ENCODE measurements at places on chromosomes 13 and 19.
A peak's percentile ranks its signal among the peaks of the same experiment; 100 is the strongest.

- no peak for DNase-seq
These were observed 314.8 kb downstream of the ZNF536 start for GRCh38 chr19:30686826-30687566.

- DNase-seq: peak; percentile 83
These were observed 40.3 kb upstream of the USPL1 start for GRCh38 chr13:30577401-30577852.

GRCh38 chr19:57818378-57818777 lies 3.7 kb upstream of the ZNF552 start:
- DNase-seq: no peak

DNA sequence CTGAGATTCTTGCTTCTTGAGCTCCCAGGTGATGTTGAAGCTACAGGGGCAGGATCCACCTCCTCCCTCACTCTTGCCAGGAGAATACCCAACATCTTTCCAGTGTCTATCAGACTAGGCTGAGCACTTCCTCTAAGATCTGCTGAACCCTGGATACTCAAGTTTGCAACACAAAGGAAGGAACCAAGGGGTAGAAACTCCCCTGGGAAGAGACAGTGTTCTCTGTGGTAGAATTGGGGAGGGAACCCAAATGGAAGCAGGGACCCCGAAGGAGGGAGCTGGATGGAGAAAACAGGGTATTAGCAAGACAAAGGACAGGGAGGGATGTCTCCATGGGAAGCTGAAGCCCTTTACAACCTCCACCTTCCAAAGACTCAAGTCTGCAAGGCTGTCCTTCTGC lies 117.6 kb downstream of the DNAJC15 start:
- no peak for DNase-seq

GRCh38 chr13:44819772-44820171 lies 169.5 kb downstream of the NUFIP1 start:
- no peak for DNase-seq

DNA sequence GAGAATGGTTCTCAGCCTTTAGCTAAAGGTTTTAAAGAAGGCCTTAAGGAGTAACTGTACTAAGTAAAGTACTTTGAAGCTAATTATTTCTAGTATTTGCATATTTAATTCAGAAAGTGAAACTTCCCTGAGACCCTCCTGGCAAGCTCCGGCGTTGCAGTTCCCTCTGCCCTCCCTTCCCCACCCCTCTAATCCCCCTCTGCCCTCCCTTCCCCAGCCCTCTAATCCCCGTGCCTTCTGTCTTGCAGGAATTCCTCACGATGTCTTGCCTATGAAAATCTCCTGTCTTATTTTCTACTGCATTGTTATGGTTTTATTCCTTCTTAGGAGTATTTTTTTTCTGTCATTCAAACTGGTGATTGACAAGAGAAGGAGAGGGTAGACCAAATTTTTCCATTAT lies 236.9 kb downstream of the COL4A1 start:
- no peak for DNase-seq

GRCh38 chr19:2457394-2458037 lies 757 bp upstream of the LMNB2 start:
- no peak for DNase-seq

GRCh38 chr19:17328517-17329365 lies 5.9 kb downstream of the ANO8 start:
- DNase-seq: peak; percentile 15

GRCh38 chr19:45524575-45525129 lies 17.4 kb downstream of the VASP start:
- DNase-seq: no peak

DNA sequence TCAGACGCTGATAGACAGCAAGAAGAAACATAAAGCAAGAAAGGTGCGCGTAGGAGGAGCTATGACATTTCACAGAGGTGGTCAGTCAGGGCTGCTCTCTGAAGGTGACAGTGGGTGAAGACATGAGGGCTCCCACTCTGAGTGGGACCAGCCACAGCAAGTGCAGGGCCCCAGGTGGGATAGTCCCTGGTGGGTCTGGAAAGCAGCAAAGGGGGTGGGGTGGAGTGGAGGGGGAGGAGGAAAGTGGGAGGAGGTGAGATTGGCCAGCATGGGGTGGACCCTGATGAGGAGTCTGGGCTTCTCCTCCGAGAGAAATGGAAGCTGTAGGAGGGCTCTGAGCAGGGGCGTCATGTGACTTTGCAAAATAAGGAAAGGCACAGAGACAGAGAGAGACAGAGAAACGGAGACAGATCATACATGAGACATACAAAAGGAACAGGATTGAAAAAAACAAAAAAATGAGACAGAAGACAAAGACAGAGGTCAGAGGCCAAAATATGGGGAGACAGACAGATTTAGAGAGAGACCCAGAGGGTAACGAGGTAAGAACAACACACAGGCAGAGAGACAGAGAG lies 2.7 kb downstream of the MAP4K1 start:
- no peak for DNase-seq

DNA sequence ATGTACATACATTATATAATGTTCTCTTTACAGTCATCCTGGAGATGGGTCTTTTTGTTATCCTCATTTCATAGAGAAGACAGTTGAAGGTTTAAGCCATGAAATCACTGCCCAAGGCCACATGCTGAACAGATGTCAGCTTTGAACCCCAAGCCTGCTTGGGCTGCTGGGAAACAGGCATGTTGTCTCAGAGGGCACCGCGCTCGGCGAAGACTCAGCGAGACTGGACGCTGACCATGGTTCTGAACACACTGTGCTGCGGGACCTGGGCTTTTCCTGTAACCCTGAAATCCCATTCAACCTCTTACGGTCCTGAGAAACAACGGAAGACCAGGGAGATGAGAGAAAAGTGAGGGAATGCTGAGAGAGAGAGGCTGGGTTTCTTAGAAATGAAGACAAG lies 27.3 kb downstream of the LRFN3 start:
- no peak for DNase-seq

GRCh38 chr13:74169676-74170075 lies 35.5 kb upstream of the KLF12 start:
- no peak for DNase-seq

All from CD4-positive, alpha-beta T cell treated with Interleukin-4 for 4 hours (primary cell).